ENCODE measurements at places on chromosomes 7 and 10. TPM values are rescaled to one million over a fixed set of nuclear protein-coding genes. Genes with fewer than 3 reads are reported as not detected.

GRCh38 chr10:123997013-123997412 is 96.4 kb downstream of the CHST15 start:
- no peak for DNase-seq

DNA sequence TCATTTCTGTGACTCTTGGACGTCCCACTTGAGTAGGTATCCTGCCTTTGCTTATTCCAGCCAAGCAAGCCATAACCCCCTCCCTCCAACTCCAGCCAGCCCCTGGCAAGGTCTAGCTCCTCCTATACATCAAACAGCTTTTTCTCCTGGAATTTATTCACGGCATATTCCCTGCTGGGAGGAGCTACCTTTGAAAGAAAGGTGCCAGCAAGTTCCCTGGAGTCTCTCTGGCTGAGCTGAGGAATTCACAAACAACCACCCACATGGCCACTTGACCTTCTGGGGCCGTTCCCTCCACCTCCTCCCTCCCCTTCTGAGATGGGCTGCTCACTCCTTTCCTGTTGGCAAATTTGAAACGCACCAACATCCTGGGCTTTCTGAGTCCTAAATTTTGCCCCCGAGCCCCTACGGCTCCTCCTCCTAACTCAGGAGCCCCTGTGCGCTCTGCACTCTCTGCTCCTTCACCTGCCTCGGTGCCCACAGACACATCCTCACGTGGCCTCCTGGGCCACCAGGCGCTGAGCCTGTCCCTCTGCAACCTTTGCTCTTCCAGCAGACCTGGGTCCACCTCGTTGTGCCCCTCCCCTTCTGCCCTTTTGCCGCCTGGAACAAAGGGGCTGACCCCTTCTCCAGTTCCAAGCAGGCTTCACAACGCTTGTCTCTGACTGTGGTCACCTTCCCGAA is 48.0 kb downstream of the HSPA12A start:
- no peak for DNase-seq

GRCh38 chr10:132270721-132271457 is 36.9 kb downstream of the STK32C start:
- DNase-seq: no peak

DNA sequence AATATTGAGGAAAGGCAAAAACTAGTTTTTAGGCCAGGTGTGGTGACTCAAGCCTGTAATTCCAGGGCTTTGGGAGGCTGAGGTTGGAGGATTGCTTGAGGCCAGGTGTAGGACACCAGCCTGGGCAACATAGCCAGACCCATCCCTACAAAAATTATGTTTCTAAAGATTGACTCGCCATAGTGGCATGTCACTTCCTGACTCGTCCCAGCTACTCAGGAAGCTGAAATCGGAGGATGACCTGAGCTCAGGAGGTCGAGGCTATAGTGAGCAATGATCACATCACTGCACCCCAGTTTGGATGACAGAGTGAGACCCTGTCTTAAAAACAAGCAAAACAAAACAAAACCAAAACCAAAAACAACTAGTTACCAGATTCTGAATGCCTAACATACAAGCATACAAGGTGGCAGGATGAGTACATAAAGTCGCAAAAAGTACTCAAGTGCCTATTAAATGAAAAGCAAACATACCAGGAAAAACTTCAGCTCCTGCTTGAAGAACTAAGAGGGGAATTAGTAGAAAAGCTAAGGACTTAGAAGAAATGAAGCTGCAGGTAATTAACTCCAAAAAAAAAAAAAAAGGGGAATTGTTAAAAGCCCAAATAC is 14.1 kb downstream of the ZNF398 start:
- peak; percentile 26 for DNase-seq

- no peak for DNase-seq
Measured at GRCh38 chr10:129120441-129120840, 346.6 kb upstream of the MGMT start.

DNA sequence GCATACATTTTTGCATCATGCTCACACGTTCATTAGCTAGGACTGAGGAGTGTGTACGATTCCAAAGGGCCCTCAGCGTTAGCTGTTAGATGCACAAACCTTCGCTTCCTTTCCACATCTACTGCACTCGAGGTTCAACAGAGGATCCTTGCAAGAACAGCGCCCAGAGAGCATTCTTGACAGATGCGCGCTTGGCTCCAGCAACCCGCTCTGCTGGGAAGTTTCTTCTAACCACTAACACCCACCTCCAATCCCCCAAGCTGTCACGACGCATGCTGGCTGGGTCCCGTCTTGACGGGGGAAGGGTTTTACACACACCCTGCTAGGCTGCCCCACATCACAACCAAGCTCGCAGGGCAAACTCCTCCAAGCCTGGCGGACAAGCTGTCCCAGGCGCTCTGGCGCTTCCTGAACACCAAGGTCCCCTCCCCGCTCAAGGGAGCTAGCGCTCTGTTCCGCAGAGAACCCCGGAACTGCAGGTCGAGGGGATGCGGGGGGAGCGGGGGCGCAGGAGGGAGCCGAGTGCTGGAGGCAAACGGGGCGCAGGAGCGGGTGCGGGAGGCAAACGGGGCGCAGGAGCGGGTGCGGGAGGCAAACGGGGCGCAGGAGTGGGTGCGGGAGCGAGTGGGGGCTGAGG is 653 bp upstream of the ADRB1 start:
- peak; percentile 13 for DNase-seq

- DNase-seq: no peak
Measured at GRCh38 chr10:36269222-36269621, 627.1 kb upstream of the FZD8 start.

- no peak for DNase-seq
Measured at GRCh38 chr10:71554671-71555070, 158.0 kb downstream of the CDH23 start.

- no peak for DNase-seq
Measured at GRCh38 chr10:13787015-13787421, 200.3 kb downstream of the PRPF18 start.

GRCh38 chr10:4004144-4004543 is 219.1 kb upstream of the KLF6 start:
- no peak for DNase-seq

- DNase-seq: no peak
Measured at GRCh38 chr7:115410434-115410820, 488.5 kb downstream of the MDFIC start.

DNA sequence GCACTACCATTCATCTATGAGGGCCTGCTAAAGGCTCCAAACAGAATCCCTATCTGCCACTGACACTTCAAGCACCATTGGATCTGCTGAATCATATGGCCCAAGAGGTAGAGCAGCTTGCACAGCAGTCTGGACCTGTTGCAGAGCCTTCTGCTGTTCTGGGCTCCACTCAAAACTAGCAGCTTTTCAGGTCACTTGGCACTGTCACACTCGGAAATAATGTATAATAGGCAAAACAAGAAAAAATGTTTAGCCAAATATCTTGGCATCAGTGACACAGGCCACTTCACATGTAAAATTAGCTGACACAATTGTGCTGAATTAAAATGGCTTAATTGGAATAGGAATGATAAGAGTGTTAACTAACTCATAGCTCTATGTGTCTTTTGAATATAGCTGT is 1182.9 kb upstream of the LRRTM3 start:
- no peak for DNase-seq

- no peak for DNase-seq
Measured at GRCh38 chr10:3014968-3015367, 52.4 kb upstream of the PFKP start.

GRCh38 chr7:50317697-50318669 is 13.5 kb downstream of the IKZF1 start:
- no peak for DNase-seq

DNA sequence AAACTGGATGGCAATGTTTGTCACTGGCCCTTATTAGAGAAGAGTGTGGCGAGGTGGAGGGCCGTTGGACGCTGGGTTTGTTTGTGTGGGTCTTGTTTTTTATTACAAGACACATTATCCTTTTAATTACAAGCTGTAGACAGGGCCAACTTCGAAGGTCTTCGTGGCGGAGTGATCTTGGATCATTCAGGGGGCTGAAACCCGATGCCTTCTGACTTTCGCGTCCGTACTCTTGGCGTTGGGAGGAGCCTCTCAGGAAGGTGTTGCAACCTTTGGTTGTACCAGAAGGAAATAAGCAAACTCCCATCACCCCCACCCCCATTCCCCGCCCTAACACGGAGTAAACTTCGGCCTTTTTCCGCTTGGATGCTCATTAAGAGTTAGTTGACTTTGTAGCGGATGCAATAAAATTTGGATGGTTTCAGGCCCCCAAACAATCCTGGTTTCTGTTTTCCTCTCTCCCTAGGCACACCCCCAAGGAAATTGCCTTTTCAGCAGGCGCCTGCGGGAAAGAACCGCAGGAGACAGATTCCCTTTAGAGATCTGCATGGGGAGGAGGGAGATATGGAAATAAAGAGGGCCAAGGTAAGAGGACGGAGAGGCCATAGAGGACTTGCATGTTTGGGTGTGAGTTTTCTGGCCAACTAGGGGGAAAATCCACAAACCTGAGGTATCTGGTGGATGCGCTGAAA is 294.5 kb upstream of the NFE2L3 start:
- DNase-seq: peak; percentile 39

DNA sequence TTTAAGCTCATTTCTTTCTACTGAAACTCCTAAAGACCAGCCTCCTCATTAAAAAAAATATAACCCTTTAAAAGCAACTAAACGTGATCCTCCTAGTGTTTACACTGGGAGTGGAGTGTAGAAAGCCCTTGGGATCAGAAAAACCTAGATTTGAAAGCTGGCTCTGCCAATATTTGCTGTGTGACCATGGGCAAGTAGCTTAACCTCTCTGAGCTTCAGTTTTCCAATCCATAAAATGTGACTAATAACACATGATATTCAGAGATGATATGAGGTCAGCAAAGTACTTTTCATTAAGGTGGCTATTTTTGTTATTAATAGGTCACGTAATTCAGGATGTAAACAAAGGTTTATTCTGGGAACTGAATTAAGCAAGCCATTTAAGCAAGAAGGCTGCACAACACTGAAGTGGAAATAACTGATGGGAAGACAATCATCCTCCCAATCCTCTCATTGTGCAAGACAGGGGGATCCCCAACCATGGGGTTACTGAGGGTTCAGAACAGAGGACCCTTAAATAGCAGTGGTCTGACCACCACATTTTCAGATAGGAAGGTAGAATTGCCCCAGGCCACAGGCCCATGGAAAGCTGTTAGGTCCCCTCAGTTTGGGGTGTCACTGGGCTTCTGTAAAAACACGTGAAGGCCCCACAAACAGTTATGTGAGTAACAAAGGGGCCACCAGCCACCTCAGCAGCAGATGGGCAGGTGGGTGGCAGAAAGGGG is 49.1 kb upstream of the EEPD1 start:
- no peak for DNase-seq

DNA sequence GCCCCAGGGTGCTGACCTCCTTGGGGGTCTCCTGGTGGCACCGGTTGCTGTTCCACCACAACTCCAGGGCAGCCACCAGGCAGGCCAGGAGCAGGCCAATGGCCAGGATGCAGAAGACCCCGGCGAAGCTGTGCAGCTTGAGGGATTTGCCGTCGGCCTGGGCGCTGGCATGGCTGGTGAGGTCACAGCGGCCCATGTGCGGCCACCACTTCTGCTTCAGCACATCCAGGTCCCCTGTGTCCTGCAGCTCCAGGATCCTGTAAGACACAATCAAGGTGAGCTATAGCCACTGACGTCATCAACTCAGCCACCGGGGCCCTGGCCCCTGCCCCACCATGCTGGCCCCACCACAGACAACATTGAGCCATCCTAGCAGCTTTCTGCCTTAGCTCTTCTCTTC is 753.2 kb downstream of the GRID1 start:
- no peak for DNase-seq

GRCh38 chr10:52785418-52785817 is 12.8 kb upstream of the MBL2 start:
- DNase-seq: no peak

- no peak for DNase-seq
Measured at GRCh38 chr7:152103691-152104090, 78.2 kb downstream of the GALNT11 start.

DNA sequence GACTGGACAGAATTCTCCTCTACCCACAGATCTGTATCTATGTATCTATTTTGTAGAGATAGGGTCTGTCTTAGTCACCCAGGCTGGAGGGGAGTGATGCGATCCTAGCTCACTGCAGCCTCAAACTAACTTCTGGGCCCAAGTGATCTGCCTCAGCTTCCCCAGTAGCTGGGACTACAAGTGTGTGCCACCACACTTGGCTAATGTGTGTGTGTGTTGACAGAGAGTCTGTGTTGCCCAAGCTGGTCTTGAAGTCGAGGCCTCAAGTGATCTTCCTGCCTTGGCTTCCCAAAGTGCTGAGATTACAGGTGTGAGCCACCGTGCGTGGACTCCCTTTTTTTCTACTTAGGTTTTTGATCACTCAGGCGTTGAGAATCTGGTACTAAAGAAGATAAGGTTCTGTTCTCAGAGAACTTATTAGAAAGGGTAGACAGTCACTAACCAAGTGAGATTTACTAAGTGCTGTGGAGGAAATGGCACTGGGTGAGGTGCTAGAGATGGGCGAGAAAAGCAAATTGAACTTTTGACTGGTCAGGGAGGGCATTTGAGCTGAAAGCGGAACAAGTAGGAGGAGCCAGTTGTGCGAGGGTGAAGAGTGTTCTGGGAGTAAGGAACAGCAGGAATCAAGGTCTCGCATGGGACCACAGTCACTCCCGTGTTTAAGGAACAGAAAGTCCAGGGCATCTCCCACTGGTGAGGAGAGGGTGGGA is 18.0 kb downstream of the NDUFB2 start:
- no peak for DNase-seq

- DNase-seq: no peak
Measured at GRCh38 chr10:119166118-119166500, 595 bp upstream of the SFXN4 start.

DNA sequence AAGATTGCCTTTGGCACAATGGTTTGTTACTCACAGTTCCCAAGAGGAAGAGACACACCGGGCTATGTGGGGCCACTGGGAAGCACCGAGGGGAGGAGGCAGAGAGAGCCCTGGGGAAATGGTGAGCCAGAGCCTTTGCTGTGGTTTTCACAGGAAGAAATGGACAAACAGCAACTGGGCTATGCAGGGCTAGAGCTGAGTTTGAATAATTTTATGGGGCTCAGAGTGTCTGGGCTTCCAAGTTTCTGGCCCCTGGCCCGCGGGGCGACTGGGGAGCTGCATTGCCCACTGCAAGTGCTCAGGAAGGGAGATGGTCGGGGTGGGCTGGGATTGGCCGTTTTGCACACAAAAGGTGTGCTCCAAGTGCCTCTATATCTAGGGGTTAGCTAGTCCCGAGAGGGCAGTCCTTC is 92.6 kb downstream of the CHST15 start:
- DNase-seq: peak; percentile 43

GRCh38 chr10:113921561-113922370 is 67.3 kb downstream of the NHLRC2 start:
- DNase-seq: no peak

GRCh38 chr10:14554491-14555205 is 220.0 kb downstream of the FAM107B start:
- DNase-seq: no peak

GRCh38 chr10:63763744-63764143 is 242.5 kb downstream of the REEP3 start:
- DNase-seq: no peak

- no peak for DNase-seq
Measured at GRCh38 chr10:36048236-36048635, 406.1 kb upstream of the FZD8 start.

- no peak for DNase-seq
Measured at GRCh38 chr7:107999779-108000560, 3.0 kb downstream of the LAMB1 start.

ADGRA1 gene
- not detected for total RNA-seq

HMX3 gene
- total RNA-seq: 5.0 TPM

SEMA3C gene
- 31.2 TPM for total RNA-seq

ANKRD26 gene
- total RNA-seq: 4.3 TPM

SLC18A2 gene
- total RNA-seq: not detected

TBC1D12 gene
- total RNA-seq: 7.2 TPM

WDR86 gene
- total RNA-seq: not detected

COL26A1 gene
- total RNA-seq: 1.2 TPM
